ENCODE measurements at places on chromosomes 16 and 17.

- DNase-seq = peak; percentile 49
These were observed 12.1 kb downstream of the CYB561 start for GRCh38 chr17:63433746-63434591.

DNA sequence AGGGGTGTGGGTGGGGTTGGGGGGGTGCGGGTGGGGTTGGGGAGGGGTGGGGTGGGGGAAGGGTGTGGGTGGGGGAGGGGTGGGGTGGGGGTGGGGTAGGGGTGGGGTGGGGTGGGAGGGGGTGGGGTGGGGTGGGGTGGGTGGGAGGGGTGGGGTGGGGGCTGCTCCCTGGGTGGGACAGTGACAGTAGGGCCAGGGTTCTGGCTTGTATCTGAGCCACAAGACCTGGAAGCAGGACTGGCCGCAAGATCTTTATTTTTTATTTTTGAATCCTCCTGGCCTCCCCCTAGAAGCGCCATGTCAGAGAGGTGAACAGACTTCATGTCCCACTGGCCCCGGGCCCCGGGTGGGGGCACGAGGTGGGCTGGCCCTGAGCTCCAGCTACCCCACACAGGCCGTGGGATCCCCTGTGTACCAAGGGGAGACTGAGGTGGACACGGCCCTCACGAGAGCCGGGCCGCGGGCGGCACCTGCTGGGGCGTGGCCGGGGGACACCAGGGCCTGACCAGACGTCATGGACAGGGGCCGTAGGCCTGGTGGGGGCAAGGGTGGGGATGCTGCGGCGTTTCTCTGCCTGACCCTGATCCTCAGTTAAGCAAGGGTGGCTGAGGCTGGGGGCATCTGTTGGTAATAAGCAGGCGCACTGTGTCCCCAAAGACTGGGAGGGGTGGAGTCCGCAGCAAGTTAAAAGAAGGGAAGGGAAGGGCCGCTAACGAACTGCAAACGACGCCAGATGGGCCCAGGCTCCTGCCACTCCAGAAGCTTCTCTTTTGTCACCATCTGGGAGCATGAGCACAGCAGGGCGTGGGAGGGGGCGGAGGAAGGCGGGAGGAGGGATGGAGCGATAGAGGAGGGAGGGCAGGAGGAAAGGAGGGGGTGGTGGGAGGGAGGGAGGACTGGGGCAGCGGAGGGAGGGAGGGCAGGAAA is 22.3 kb upstream of the PABPN1L start:
- no peak for DNase-seq

- no peak for DNase-seq
These were observed 3.4 kb downstream of the MTSS2 start for GRCh38 chr16:70682239-70683145.

- DNase-seq = peak; percentile 36
These were observed 585 bp upstream of the KRT36 start for GRCh38 chr17:41490000-41490990.

DNA sequence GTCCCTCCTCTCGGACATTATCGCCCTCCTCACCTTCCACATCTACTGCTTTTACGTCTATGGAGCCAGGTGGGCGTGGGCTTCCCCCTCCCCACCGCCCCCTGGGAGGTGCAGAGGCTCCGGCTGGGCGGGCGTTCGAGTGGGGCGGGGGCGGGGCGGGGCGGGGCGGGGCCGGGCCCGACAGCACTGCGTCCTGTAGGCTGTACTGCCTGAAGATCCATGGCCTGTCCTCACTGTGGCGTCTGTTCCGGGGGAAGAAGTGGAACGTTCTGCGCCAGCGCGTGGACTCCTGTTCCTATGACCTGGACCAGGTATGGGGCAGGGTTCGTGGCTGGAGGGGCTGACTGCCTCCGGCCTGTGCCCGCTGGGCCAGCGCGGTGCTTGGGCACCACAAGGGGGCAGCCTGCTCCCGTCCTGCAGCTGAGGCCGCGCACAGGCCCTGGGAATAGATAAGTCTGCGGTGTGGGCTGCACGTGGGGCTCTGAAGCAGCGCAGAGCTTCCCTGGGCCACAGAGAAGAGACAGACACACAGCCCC is 9.2 kb downstream of the PIGQ start:
- DNase-seq = peak; percentile 79

All from transverse colon (tissue), 4 donors.